ENCODE measurements at places on chromosomes 4 and X.

DNA sequence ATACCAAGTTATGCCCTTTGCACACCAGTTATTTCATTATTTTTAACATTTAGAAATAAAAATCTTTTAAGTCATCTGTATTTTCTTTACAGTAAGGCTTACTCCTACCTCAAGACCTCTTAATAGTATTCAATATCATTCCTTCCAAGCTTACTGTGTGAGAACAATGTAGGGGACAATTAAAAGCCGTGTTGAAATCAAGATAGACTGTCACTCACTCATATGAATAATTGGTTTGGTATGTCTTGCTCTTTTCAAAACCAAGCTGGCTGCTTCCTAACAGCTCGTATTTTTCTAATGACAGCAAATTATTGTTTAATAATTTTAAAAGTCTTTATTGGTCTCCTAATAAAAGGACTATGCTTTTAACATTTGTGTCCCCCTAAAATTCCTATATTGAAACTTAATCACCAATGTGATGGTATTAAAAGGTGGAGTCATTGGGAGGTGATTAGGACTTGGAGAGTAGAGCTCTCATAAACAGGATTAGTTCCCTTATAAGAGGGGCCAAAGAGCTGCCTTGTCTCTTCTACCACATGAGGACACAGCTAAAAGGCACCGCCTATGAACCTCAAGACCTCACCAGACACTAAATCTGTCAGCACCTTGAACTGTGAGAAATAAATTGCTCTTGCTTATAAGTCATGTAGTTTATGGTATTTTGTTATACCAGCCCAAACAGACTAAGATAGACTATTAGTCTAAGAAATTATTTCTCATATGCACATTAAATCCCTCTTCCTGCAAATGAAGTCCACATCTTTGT is 4.1 kb downstream of the ABCB7 start:
- DNase-seq = no peak

GRCh38 chrX:120660637-120661036 is 30.8 kb upstream of the C1GALT1C1 start:
- DNase-seq = peak; percentile 1

- DNase-seq = no peak
Measured at GRCh38 chrX:148649145-148649795, 148.9 kb downstream of the AFF2 start.

DNA sequence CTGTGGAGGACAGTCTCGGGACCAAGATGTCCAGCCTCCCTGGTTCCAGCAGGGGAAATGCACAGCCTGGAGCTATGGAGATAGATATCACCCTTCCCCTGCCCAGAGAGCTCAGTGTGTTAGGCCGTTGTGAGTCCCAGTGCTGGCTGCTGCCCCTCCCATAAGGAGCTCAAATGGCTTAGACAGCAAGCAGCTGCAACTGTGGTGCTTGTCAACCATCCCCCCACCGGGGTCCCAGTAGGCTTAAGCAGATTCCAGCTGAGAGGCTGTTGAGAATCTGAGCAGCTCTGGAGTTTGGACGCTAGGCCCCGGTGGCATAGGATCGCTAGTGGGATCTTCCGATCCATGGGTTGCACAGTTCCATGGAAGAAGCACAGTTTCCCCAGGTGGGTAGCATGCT is 181.8 kb upstream of the POF1B start:
- DNase-seq = no peak

- DNase-seq = no peak
Measured at GRCh38 chr4:63620271-63620670, 789.0 kb downstream of the TECRL start.

- no peak for DNase-seq
Measured at GRCh38 chr4:85496126-85496849, 21.3 kb downstream of the ARHGAP24 start.

DNA sequence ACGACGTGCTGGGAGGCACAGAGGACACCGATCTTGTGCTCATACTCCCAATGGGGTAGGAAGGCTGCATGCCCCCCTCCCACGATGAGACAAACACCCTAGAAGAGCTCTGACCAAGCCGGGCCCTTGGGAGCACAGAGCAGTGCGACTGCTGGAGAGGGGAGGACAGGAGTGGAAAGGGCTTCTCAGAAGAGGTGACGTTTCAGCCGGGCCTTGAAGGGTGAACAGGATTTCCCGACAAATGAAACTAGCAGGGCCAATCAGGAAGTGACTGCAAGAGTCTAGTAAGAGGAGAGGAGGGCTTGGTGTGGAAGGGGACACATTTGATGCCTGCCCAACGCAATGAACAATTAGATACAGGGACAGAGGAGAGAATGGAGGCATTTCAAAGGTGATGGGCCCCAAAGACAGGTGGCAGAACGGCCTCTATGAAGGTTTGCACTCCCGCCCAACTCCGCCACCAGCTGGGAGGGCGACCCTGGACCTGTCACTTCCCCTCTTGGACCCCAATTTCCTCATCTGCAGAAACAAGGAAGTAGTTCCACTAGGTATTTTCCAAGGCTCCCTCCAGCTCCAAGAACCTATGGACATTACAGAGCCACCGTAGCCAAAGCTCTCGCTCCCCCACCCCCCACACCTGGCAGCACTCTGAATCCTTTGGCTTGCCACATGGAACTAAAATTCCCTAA is 3.9 kb downstream of the HCFC1 start:
- no peak for DNase-seq

GRCh38 chrX:110407910-110408545 is 49.4 kb downstream of the RTL9 start:
- DNase-seq = no peak

GRCh38 chr4:1500231-1500965 is 94.2 kb upstream of the NKX1-1 start:
- no peak for DNase-seq

- DNase-seq = no peak
Measured at GRCh38 chr4:112127803-112128202, 17.5 kb upstream of the FAM241A start.

DNA sequence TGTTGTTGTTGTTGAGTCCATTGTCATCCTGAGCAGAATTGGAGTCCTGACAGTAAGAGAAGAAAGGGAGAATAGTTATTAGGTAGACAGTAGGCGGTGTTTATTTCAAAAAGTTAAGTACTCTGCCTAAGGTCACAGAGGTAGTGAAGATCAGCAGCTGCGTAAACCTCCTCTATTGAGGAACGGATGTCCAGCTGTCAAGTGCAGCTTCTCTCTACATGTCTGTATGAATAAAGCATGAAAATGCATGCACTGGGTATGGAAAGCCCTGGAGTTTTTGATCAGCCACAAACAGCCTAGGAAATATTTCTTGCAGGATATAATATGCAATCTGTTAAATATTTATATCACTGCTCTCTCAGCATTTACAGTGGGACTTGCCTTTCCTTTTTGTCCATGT is 109.4 kb upstream of the CBLL2 start:
- DNase-seq = no peak

DNA sequence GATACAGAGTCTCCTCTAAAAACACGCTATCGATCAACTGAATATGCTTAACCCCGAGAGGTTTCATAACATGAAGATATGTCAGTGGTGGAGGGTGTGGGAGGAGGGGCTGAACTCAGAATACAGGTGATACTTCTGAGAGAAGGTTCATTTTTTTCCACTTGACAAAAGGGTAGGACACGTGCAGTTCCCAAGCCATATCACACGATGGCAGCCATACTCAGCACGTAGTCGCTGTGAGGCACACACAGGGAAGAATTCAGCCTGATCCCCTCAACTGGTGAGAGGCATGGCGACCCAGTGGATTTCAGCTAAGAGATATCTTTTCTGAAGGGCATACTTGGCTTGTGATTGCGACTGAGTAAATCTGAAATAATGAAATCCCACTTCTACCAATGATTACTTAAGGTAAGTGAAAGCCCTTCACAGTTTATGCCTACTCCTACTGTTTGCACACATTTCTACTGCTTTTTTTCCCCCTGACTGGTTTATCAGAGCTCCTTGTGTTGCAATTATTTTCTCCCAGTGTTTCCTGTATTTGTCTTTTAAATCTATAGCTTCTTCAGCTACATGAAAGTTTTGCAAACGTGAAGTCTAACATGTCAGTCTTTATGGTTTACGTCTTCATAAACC is 133.1 kb downstream of the CORIN start:
- DNase-seq = peak; percentile 43

DNA sequence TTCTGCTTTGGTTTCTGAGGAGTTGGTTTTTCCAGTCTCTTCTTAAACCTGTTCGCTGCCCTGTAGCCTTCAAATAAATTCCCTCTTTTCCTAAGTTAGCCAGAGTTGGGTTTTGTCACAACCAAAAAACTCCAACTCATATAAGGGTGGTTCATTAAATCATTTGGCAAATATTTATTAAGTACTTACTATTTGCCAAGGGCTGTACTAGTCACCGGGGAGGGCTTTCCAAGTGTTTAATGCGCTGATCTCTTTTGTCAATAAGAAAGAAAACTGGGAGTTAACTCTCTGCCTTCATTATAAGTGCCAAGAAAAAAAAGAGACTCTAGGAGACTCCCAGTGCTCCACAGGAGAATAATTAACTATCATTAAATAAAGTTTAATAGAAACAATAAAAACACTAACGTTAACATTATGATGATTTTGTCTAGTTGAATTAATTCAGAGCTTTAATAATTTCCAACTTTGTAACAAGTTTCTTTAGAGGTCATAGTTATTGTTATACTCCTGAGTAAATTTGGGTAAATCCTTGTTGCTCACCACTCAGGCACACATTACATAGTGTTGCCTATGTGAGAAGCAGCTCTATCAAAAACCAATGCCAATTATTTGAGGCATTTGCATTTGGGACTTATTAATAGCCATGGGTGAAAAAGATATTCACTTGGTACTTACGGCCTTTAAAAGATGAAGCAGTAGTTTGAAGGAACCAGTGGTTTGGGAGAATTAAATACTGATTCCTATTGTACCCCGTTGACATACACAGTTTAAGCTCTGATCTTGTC is 122.5 kb upstream of the TEX13D start:
- DNase-seq = no peak

GRCh38 chrX:40908026-40908425 is 172.7 kb upstream of the MED14 start:
- DNase-seq = no peak

DNA sequence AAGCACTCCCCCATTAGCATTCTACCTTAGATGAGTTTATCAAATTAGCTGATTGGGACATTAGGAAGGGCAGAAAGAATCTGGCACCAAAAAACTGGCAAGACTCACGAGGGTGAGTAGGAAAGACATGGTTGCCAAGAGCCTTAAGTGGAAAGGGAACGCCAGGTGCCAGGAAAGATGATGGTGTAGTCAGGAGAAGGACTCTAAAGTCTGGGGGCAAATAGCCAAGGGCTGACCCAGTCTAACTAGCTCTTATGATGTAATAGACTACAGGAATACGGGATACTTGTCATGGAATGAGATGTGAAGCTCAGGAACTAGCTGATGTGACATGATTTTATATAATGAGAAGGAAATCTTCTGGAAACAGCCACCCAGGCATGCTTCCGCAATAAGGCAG is 94.8 kb downstream of the MBNL3 start:
- no peak for DNase-seq

DNA sequence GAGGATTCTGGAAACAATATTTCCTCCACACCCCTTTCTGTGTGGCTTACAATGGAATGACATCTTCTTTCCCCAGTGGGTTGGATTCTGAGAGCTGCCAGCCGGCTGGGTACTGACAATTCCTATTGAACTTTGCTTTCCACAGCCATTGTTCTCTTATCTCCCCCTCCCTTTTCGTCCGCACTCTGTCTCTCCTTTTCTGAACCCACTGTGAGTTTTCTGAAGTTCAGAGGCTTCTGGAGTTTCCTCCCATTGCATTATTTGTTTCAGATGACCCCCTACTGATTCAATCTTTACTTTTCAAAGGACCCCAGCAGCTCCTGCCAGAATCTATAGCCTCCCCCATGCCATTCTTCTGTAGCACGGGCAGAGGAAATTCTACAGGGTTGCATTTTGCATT is 10.4 kb downstream of the SMPX start:
- no peak for DNase-seq

DNA sequence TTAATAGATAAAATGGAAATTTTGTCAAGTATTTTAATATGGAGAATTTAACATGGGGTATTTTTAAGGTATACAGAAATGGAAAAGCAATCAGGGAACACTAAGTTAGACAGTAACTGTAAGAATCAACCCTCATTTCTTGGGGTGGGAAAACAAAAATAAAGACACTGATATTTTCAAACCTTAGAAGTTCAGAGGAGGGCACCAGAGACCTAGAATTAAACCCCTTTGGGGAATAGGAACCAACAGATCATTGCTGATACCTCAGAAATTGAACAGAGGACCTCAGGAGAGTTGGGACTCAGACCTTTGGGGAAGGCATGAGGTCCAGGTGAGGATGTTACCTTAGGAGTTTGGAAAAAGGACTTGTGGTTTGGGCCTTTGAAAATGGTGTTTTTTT is 435.6 kb downstream of the TMA16 start:
- no peak for DNase-seq

- DNase-seq = no peak
Measured at GRCh38 chrX:102959471-102959870, 22.4 kb downstream of the RAB40AL start.

- no peak for DNase-seq
Measured at GRCh38 chr4:159104694-159105414, 2.0 kb downstream of the RAPGEF2 start.

- DNase-seq = peak; percentile 44
Measured at GRCh38 chr4:110198049-110198434, 373 bp downstream of the ELOVL6 start.

DNA sequence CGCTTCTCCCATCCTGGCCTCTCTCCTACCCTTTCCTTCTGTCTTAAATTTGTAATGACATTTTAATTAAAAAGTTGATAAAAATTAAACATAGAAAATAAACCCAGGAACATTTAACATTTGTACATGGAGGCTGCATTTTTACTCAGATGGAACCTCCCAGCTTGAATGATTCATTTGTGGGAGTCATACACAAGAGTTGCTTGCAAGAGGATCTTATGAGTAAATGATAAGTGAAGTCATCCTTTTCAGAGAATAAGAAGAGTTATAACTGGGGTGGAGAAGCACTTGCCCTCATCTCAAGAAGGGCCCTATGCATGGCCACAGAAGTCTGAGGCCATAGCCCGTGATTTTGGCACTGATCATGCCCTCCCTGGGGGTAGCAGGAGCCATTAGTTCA is 482.9 kb upstream of the BOD1L1 start:
- DNase-seq = no peak

GRCh38 chrX:19094654-19095053 is 27.6 kb downstream of the ADGRG2 start:
- DNase-seq = no peak

DNA sequence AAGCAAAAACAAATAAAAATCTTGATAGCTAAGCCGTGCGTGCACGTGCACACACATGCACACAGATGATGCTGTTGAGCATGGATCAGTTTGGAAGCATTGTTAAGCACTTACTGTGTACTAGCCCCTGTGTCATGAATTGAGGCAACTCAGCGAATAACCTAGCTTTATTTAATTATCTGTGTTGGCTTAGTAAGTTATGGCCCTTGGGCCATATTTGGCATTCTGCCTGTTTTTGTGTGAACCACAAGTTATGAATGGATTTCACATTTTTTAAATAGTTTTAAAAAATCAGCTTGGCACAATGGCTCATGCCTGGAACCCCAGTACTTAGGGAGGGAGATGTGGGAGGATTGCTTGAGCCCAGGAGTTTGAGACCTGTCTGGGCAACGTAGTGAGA is 113.6 kb upstream of the CBLL2 start:
- DNase-seq = no peak

Data from skin of body (tissue), 3 donors.